ENCODE measurements at places on chromosomes 1 and 21. TPM values are rescaled to one million over a fixed set of nuclear protein-coding genes. Genes with fewer than 3 reads are reported as not detected.

- no peak for DNase-seq
Observed at GRCh38 chr1:99469550-99469971, 176.4 kb upstream of the PALMD start.

- DNase-seq = no peak
Observed at GRCh38 chr1:93700532-93701469, 19.2 kb upstream of the BCAR3 start.

DNA sequence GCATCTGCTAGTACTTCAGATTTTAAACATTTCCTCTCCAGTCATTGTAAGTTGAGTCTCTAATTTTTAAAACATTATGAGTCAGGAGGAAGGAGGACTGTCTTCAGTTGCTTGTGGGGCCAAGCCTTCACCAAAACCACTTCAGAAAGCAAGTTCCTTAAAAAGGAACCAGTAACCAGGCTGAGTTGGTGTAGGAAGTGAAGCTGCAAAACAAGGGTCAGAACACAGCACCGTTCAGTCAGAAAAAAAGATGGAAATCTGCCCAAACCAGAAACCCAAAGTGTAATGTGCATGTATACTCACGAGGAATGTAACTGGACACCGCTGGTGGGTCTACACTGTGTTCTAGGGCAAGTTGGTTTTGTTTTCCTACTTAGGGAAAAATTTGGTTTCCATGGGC is 402.1 kb downstream of the SETD4 start:
- DNase-seq = no peak

- no peak for DNase-seq
Observed at GRCh38 chr1:211938561-211938997, 96.8 kb downstream of the INTS7 start.

The SYT14 gene
- total RNA-seq = not detected

DNA sequence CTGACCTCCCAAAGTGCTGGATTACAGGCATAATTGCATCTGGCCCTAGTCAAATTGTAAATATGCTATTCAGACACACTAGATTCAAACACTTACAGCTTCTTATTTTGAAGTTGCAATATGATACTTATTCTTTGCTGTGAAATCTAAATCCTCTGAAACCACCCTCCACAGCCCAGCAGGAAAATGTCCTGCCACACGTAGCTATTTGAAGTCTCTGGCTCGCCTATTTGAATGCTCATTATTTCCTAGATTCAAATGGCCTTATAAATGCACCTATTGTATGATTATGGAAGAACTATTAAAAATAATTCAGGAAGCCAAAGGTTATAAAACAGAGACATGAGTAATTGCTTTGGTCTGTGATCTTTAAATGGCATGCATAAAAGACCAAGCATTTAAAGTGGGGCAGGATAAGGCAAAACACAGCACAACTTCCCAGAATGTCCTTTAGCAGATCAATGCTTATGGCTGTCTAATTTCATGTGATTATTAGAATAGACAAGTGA is 26.6 kb upstream of the FBXO28 start:
- no peak for DNase-seq

The TRIM46 gene
- total RNA-seq = 0.16 TPM

DNA sequence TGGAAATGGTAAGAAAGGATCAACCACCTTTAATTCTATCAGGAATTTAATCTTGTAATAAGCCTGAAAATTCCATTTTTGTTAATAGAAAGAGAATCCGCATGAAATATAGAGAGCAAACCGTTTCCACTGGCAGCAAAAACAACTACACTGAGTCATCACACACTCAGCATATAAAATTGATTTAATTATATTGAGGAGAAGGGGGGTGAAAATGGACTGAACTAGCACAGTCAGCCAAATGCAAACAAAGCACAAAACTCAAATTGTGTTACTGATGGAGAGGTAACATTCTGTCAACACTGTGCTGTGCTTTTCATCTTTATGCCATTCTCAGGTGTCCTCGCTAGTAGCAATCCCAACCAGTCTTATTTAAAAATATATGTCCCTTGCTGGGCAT is 1583.9 kb downstream of the MRPL39 start:
- no peak for DNase-seq

DNA sequence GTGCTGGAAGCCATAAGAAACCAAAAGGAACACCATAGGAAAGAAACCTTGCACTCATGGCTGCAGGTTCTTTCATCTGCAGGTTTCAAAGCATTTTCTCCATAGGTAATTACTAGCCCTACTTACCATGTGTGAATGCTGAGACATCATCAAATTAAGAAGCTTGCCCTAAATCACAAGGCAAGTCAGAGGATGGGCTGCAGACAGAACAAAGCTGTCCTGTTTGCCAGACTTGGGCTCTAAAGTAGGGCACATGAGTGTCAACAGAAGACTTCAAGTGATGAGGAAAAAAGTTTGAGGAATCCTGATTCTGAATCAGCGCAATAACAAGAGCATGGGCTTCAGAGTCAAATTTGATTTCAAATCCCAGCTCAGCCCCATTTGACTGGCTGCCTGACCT is 5.8 kb upstream of the EPS15 start:
- DNase-seq = no peak

DNA sequence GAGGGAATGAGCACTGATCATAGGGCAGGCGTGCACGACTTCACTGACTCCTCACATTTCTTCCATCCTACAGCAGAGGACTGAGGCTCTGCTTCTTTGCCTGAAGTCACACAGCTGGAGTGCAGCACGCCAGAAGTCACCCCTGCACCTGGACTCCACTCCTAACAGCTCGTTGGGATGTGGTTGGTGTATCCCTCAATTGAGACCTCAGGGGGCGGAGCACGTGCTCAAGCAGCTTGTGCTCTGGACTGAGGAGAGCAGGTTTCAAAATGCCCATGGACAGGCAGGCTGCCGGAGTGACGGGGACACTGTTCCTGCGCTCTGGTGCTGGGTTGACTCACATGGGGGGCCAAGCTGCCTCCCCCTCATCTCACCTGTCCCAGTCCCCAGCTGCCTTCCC is 13.9 kb downstream of the CHIT1 start:
- no peak for DNase-seq

DNA sequence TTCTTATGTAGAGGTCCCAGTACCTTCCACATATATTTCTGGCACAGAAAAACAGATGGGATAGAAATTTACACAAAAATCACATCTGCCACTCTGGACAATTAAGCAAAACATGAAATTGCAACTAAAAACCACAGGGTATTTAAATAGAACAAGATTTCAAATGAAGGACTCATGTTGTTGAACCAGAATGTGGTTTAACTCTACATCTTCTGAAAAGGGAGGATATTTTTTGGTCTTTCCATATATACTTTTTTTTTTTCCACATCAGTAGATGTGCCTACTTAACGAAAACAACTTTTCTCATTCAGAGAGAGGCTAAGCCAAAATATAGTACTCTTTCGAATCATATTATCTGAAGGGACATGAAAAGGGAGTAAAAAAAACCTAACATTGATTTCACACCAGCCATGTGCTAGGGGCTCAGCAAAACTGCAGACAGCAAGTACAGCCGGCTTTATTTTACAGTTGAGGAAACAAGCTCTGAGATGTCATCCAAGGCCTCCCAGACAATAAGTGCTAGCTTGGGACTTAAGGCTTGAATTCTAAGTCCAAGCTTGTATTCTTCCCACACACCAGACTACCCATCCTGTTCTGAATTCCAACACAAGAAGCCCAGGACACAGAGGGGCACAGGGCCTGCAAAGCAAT is 208.9 kb downstream of the PBX1 start:
- DNase-seq = no peak

The PDZK1IP1 gene
- not detected for total RNA-seq

The EDEM3 gene
- total RNA-seq = 15.3 TPM

The FDPS gene
- total RNA-seq = 80.0 TPM

GRCh38 chr1:25836695-25837094 is 16.9 kb downstream of the MTFR1L start:
- no peak for DNase-seq

DNA sequence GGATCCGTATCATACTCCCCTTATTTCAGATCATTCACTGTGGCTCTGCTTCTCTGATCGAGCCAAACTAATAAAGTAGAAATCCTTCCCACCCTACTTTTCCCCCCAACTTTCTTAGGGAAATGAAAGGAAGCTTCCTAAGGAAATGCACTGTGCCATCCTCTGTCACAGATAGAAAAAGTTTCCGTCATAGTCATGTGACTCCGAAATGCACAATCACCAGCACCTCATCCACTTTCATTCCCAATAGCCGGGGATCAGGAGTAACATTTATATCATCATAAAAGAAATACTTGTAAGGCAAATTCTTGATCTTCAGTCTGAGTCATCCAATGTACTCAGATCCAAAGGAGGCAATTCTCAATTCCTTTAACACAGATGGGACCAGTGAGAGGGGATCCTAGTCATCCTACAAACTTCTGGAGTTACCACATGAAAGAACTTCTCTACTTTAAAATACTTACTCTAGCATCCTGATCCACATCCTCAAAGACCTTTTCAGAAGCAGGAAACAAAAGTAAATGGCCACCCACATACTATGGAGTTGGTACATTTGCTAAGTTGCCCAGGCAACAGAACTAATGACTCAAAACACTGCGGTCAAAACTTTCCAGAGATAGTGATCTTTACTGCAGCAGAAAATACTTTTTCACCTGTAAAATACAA is 97.8 kb upstream of the ZC3H11B start:
- DNase-seq = no peak

DNA sequence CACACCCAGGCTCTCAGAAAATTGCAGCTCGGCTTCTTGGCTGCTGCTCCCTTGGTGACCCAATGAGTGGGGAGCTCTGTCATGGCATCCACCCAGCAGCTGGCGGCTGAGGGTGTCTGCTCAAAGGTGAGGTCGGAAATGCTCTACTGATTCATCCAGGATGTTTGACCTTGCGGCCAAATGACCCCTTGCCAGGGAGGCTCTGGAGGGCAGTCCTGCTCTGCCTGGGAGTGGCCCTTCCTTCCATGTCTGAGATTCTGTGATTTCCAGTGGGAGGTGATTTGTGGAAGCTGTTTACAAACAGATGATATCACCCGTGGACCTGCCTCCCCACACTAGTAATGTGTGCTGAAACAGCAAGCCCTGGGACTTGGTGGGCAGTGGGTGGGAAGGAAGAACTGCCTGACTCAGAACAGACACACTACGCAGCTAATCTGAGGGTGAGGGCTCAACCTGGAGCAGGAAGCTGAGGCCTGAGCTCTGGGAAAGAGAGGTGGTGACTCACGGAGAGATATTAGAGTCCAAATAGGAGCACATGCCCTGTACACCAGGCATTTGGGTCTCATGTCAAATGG is 3.0 kb downstream of the CRCT1 start:
- no peak for DNase-seq

DNA sequence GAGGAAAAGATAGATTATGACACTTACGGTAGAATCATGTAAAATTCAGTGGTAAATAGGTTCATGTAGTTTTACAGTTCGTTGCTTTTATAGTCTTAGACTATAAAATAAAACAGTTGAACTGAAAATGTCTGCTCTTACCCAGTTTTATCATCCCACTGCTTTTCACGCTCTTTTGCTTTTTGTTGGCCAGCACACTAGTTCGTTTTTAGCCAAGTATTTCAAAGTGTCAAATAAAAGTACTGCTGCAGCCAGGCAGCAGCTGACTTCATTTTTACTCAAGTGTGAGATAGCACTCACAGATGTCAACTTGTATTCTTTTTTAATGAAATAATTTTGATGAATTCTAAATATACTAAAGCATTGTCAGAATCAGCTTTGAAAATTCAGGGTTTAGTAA is 18.5 kb upstream of the BTG3 start:
- DNase-seq = no peak

The OR6K3 gene
- total RNA-seq = not detected

- no peak for DNase-seq
Observed at GRCh38 chr1:110049801-110050601, 15.6 kb downstream of the STRIP1 start.

The HSPA13 gene
- 12.7 TPM for total RNA-seq

The CD84 gene
- total RNA-seq = 3.4 TPM

The TRIM45 gene
- 13.3 TPM for total RNA-seq

The KCNN3 gene
- 3.4 TPM for total RNA-seq

GRCh38 chr21:41207401-41208375 is 39.7 kb downstream of the BACE2 start:
- DNase-seq = peak; percentile 84

- DNase-seq = no peak
Observed at GRCh38 chr1:240720976-240721375, 109.0 kb upstream of the GREM2 start.

The IGSF9 gene
- total RNA-seq = 0.30 TPM

The HTR6 gene
- not detected for total RNA-seq

The PADI1 gene
- total RNA-seq = not detected

- DNase-seq = no peak
Observed at GRCh38 chr1:209831615-209832014, 3.8 kb downstream of the UTP25 start.

- DNase-seq = no peak
Observed at GRCh38 chr1:186443638-186444037, 17.3 kb downstream of the PDC start.

DNA sequence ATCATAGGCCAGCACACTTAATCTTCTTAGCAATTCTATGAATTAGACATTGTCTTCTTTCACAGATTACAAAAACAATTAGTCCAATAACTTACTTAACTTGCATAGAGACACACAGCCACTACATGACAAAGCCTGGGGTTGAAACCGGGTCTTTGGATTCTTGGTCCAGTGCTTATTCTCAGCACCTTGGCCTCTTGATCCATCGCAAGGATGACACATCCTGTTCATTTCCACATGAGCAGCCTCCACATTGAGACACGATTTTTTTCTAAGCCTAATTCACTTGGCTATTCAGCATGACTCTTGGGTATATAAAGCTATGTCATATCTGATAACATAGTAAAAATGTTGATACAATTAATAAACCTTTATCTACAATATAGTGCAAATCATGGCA is 221.0 kb upstream of the FOXD3 start:
- no peak for DNase-seq

- DNase-seq = no peak
Observed at GRCh38 chr1:232622981-232623380, 7.0 kb downstream of the SIPA1L2 start.

The GLIS1 gene
- not detected for total RNA-seq

The LORICRIN gene
- not detected for total RNA-seq

The TRNP1 gene
- total RNA-seq = 26.9 TPM

The CFAP126 gene
- not detected for total RNA-seq

GRCh38 chr1:109984190-109984455 is 442 bp upstream of the AHCYL1 start:
- DNase-seq = no peak

DNA sequence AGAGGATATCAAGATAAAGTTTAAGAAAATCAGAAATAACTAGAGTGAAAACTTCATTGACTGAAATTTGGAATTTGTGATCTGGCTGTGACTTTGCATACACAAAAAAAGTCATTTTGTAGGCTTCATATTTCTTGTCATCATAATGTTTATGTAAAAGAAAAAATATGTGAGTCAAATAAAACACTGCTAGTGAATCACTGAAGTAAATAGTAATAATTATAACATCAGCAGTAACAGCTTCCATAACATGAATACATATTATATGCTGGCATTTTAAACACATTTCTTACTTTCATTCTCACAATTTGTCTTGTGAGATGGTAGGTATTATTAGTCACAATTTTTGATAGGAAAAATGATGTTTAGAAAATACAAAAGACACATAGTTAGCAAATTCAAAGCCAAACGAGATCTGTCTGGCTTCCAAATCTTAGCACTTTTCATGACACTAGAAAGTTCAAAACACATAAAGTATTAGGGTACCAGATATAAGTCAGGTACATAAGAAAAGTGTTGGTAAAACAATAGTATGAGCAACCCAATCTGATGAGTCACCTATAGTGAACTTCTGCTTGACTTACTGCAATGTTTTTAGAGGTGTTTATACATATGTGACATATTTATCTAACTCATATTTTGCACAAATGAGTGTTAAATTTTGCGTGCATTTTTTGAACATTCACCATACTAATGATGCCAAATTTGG is 241.0 kb upstream of the SNX7 start:
- no peak for DNase-seq

GRCh38 chr1:42774928-42775526 is 8.0 kb downstream of the C1orf50 start:
- no peak for DNase-seq

The PDPN gene
- 24.1 TPM for total RNA-seq

All from Right ventricle myocardium inferior (tissue), 1 donor.